ENCODE measurements at places on chromosomes 1 and 21.

- no peak for DNase-seq
Measured at GRCh38 chr1:9473032-9473807, 66.0 kb upstream of the SLC25A33 start.

DNA sequence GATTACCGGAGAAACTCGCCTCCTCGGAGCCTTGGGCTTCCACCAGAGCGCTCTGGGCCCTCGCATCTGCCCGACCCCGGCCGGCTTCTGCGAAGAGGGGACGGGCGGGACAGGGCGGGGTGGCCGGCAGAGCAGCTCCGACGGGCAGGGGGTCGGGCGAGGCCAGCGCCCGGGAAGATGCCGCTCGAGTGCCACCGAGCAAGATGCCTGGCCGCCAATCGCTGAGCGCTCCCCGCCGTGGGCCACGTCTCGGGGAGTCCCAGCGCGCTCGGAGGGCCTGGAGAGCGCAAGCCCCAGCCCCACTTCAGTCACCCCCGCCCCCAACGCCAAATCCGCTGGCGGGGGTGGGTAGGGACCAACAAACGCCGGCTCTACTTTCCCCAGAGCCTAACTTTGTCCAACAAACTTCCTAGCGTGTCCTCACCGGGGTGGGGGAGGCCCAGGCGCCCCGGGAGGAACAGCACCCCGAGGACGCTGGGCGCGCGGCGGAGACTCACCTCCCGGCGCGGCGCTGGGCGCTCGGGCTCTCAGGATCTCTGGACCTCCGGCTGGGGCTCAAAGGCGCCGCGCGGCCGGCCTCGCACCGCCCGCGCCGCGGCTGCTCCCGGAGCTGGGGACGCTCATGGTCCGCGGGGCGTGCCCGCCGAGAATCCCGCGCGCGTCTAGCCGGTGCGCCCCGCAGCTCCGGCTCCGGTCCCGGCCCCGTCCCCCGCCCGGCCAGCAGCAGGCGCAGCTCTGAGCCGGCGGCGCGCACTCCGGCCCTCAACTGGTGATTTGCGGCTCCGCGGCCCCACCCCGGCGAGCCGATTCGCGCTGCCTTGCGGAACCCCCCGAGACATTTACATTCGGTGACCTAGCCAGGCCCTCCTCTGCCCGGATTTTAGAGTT is at the start of gene BCAR3:
Gene BCAR3 (minus strand): TSS at position 737 of the 888 bp plus-strand sequence. CDS start 6,907 bp downstream, outside the sequence.
- peak; percentile 72 for DNase-seq

- DNase-seq = no peak
Measured at GRCh38 chr1:78892260-78892840, 114.2 kb downstream of the ADGRL4 start.

DNA sequence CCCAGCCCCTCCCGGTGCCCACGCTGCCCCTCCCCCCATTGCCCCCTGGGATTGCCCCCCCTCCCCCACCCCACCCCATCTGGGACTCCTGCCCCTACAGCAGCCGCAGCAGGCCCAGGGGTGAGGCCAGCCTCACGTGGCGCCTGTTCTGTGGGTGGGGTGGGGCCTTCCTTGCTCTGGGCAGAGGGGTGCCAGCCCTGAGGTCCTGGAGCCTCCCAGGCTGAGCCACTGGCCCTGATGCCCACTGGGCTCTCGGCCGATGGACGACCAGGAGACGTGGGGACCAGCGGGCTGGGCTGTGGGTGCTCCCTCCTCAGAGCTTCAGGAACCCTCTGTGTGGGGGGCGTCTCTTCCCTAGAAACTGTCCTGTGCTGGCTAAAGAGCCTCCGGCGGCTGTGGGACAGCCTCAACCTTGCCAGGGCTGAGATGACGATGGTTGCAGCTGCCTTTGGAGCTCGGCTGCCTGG is 5.8 kb upstream of the C1orf159 start:
- no peak for DNase-seq

GRCh38 chr1:163985700-163986099 is 573.3 kb upstream of the PBX1 start:
- no peak for DNase-seq

GRCh38 chr1:150559656-150560010 is 10.4 kb downstream of the ADAMTSL4 start:
- DNase-seq = no peak

DNA sequence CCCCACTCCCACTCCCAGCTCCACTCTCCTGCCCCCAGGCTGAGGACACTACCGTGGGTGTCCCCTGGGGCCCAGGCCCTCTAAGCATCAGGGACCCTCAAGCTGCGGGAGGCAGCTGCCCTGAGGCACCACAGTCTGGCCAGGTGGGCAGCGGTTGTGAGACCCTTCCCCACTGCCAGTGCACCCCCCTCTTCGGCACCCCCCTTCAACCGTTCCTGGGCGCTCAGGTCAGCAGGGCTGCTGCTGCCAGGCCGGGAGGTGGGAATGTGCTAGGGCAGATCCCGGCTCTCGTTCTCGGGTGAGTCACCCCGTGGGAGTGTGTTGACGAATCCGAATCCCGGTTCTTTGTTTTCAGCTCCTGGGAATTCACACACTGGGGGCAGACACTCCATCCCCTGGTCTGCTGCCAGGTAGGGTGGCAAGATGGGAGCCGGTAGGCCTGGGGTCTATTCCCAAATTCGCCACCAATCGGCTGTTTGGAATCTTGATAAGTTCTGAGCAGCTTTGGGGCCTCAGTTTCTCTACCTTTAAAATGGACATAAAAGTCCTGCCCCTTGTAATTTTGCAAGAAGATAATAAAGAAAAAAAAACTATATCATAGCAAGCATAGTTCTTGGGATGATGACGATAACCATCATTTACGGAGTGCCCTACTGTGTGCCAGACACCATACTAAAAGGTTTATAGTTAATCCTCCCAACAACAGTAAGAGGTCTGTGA is 28.5 kb upstream of the CASZ1 start:
- DNase-seq = no peak

- DNase-seq = no peak
Measured at GRCh38 chr1:169113613-169114119, 7.2 kb downstream of the ATP1B1 start.

DNA sequence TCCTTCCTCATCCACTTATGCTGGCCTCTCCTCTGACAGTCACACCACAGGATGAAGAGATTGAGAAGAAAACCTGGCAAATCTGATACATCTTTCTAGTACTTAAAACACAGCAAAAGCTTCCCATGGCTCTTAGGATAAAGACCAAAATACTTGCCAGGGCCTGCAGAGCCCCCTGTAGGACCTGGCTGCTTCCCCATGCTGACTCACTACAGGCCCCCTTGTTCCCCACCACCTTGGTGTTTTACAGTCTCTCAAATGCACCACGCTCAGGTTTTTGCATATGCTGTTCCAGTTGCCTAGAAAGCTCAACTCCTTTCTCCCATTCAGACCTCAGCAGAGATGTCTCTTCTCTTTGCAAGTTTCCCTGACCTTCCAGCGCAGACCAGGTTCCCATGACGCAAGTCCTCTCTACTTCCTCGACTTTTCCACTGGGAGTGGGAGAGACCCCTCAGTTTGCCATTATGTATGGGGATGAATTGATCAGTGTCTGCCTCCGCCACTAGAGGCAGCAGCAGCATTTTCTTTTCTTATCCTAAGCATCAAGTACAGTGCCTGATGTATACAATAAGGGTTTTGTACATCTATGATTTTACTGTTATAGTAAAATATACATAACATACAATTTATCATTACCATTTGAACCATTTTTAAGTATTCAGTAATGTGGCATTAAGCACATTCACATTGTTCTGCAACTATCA is 113.8 kb upstream of the C8B start:
- no peak for DNase-seq

DNA sequence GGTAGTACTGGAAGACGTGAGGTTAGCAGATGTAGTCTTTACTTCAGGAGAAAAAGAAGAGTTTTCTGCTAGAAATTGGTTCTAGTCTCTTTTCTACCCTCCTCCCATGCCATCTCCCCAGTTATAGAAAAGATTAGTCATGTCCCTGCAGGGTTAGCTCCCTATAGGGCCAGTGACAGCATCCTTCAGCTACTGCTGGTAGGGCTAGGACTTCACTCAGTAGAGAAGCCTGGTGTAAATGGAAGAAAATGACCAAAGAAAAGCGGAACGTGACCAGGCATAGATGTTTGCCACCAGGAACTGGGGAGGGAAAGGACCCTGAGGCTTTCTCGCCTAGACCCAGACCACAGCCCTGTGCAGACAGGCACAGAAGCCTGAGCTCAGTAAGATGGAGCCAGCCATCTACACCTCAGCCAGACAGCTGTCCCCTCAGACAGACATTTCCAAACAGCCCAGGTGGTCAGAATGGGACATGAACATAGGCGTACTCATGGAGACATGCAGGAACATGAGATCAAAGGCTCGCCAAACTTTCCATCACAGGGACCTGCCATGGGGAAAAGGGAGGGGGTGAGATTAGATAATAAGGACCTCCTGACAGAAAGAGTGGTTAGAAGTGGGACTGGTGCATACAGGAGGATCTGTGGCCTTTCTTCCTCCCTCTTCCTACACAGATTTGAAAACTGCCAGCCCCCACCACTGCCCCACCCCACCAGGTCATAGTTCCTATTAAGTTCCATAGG is 23.5 kb upstream of the SLAMF9 start:
- DNase-seq = no peak

- DNase-seq = no peak
Measured at GRCh38 chr1:172823534-172823933, 164.6 kb downstream of the FASLG start.

DNA sequence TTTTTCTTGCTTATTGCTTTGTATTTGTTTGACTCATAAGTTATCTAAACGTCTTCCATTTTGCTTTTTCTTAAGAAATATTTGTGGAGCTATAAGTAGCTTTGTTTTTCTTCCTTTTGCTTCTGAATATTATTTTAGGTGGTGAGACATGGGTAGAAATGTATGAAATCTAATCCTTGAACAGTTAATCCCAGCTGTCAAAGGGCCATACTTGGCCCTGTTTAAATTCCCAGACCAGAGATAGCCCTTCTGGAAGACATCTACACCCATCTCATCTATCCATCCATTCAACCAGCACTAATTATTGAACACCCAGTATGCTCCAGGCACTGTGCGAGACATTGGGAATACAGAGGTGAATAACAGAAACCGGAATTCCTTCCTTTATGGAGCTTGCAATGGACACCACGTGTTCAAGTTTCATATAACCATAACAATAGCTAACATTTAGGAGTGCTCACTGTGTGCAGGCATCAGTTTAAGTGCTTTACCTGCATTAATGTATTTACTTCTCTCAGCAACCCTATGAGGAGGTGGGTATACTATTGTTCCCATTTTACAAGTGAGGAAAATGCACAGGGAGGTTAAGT is 8.7 kb downstream of the TACSTD2 start:
- no peak for DNase-seq

DNA sequence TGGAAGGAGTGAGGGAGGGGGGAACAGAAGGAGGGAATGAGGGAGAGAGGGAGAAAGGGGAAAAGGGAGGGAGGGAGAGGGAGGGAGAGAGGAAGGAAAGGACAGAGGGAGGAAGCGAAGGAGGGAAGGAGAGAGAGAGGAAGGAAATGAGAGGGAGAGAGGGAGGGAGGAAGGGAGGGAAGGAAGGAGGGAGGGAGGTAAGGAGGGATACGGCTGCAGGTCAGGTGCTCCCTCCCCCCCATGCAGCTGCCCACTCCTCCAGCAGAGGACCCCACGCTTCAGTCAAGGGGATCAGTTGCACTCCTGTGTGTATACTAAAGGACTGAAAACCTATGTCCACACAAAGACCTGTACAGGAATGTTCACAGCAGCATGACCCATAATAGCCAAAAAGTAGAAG is 54.8 kb downstream of the CLSTN1 start:
- no peak for DNase-seq

GRCh38 chr1:244066954-244067716 is 16.1 kb downstream of the ZBTB18 start:
- DNase-seq = no peak

- DNase-seq = no peak
Measured at GRCh38 chr1:248892590-248892989, 13.4 kb upstream of the PGBD2 start.

DNA sequence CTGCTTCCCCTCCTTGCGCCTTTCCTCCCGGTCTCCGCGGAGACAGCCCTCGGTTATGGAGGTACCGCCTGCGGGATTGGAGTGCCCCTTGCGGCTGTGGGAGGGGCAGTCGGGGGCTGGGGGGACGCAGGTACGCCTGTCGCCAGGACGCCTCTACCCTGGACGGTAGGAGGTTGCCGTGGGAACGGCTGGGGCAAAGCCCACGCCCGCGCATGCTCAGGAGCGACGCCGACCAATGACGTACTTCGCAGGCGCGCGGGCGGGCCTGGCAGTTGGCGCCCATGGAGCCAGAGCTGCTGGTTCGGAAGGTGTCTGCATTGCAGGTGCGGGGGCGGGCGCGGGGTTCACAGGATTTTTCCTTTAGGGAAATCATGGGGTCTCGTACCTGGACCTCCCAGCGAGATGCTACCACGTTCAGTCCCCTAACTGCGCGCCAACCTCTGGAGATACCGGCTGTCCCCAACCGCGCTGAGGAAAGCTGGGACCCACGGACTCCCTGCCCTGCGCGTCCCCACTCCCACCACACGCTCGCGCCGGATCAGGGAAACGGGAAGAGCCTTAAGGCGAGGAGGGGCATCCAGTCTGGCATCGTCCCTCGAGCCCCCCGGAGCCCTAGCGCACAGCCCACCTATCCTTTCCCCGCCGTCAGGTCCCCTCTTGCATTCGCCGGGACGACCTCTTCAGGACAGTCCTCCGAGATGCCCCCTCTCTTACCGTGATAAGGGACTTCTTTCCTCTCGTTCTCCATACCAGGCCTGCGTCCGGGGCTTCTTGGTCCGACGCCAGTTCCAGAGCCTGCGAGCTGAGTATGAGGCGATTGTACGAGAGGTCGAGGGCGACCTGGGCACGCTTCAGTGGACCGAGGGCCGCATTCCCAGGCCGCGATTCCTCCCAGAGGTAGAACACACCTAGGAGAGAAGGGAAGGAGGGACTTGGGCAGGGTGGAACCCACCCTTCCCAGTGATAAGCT is at the start of gene IQCC:
Gene IQCC (plus strand): TSS at position 271 of the 970 bp plus-strand sequence. CDS start 11 bp downstream, at position 282.
- peak; percentile 94 for DNase-seq

DNA sequence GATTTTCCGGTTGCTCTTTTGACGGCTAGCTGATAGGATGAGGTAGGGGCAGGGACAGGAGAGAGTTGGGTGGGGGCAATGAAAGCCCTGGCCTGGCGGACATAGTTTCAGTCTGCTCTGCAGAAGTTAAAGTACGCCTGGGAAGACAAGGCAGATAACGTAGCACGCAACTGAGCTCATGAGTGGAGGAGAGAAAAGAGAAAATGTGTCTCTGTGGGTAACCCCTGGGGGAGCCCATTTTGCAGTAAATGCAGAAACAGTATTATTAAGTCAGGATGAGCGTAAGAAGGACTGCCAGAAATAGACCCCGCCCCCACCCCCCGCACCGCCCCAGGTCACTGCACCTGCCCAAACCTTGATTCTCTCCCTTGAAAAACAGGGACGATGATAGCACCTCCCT is 51.7 kb upstream of the TARBP1 start:
- DNase-seq = no peak

DNA sequence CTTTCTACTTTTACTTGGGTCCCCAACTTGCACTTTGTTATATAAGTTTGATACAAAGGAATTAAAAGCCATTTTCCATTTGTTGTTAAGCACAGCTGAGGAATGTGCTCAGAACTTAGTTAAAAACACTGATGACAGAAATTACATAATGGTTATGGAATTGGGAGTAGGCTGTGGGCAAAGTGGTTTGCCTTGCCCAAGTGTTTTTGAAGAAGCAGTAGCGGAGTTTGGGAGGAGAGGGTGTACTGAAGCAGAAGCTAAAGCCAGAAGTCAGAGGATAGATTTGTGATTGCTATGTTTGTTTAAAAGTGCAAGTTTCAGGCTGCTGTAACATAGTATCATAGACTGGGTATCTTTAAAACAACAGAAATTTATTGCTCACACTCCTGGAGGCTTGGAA is 391.8 kb downstream of the DUSP10 start:
- DNase-seq = no peak
